Tongue (tissue), 3 donors: ENCODE measurements at places on chromosomes 6 and 20. TPM values are rescaled to one million over a fixed set of nuclear protein-coding genes. Genes with fewer than 3 reads are reported as not detected.
A peak's percentile ranks its signal among the peaks of the same experiment; 100 is the strongest.

Gene C20orf141
- not detected for total RNA-seq

Gene SPTLC3
- total RNA-seq: 15.8 TPM

Gene PDYN
- total RNA-seq: not detected

Gene HLA-DRA
- total RNA-seq: 43.7 TPM

Gene CD24
- total RNA-seq: 122 TPM

Gene RNF182
- 0.51 TPM for total RNA-seq

Gene CCN2
- 57.3 TPM for total RNA-seq

Gene HDGFL1
- total RNA-seq: not detected

DNA sequence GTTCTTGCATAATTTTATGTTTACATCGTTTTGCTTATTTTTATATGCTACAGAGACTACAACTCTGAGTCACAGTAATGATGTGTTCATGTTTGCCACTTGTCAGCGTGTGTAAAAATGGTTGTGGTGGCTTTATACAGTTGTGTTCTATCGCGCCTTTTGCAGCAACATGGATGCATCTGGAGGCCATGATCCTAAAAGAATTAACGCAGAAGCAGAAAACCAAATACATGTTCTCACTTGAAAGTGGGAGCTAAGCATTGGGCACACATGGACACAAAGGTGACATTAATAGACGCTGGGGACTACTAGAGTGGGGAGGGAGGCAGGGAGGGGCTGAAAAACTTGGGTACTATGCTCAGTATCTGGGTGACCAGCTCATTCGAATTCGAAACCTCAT is 996 bp upstream of the SEC23B start:
- DNase-seq: no peak

GRCh38 chr20:53149148-53149889 is 177.2 kb downstream of the TSHZ2 start:
- peak; percentile 49 for DNase-seq

DNA sequence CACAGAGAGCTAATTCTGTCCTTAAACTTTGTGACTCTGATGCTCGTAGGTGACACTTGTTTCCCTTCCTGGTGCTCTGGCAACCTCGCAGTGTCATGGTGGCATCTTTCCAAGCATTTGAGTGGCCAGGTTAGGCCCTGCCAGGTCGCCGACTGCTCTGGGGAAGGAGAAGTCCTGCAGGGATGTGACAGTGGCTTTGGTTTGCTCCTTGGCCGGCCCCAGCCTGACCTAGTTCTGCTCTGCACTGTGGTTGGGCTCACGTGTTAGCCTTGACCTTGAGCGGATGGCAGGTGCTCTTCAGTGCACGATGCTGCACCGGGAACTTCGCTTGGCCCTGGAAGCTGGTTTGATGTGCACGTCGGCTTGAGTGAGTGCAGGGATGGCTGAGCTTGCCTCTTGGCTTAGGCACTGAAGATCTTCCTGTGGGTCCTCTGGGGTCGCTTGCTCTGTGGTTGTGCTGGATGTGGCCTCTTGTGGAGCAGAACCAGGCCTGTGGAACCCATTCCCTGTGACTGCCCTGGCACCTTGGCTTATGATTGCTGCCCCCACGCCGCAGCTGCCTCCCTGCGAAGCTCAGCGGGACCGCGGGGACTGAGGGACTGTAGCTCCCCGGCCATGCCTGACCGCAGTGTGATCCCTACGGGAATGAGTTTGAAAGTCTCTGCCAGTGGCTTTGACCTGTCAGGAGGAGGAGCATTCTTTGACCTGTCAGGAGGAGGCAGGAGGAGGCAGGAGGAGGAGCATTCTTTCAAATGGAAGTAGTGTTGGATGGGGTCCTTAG is 8.7 kb downstream of the OSBPL2 start:
- DNase-seq: no peak

- DNase-seq: peak; percentile 78
Measured at GRCh38 chr6:70371454-70372105, 41.7 kb upstream of the FAM135A start.

DNA sequence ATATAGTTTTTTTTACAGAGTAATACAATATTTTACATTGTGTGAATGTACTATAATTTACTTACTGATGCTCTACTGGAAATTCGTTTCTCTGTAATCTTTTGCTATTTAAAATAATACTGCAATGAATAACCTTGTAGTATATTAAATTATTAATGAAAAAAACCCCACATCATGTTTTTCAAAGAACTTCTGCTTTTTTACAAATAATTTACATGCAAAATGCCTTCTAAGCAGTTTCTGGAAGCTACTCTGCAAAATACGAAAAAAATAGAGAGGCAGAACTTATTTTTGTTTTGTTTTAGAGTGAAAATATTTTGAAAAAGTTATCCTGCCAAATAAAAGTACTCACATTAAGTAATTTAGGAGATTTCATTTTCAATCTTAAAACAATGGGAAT is 165.8 kb upstream of the SIM1 start:
- DNase-seq: no peak

GRCh38 chr20:1909097-1909496 is 13.9 kb downstream of the SIRPA start:
- no peak for DNase-seq

GRCh38 chr6:150673720-150674346 is 74.1 kb downstream of the PLEKHG1 start:
- no peak for DNase-seq

DNA sequence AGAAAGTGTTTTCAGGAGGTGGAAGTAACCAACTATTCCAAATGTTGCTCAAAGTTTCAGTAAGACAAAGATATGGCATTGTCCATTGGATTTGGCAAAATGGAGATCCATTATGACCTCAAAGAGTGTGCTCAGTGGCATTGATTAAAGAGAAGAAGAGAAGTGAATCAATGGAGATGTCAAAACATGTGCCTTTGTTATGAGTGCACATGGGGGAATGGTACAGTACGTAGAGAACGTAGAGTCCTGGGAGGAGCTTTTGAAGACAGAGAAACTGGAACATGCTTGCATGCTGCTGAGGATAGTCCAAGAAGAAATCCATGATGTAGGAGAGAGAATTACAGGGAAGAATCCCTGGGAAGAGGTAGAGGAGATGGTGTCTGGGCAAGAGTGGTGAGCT is 42.0 kb upstream of the PAX1 start:
- DNase-seq: no peak

- DNase-seq: no peak
Measured at GRCh38 chr6:583116-583515, 73.8 kb downstream of the HUS1B start.

GRCh38 chr6:4687989-4688947 is 87.9 kb upstream of the CDYL start:
- DNase-seq: no peak

- no peak for DNase-seq
Measured at GRCh38 chr6:14444295-14444972, 326.9 kb downstream of the CD83 start.

GRCh38 chr6:75402296-75402695 is 91.3 kb downstream of the FILIP1 start:
- DNase-seq: peak; percentile 40

DNA sequence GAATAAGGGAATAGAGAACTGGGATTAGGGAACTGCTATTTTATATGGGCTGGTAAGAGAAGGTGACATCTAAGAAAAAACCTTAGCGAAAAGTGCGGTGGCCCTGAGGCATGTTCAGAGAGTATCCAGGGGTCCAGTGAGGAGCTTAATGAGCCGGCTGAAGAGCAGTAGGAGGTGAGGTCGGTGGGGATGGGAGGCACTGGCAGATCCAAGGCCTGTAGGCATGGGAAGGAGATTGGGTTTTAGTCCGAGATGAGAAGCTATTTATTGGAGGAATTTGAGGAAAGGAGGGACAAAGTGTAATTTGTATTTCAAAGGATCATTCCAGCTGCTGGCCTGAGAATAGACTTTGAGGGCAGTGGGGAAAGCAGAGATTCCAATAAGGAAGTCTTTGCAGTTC is 123.8 kb downstream of the QKI start:
- no peak for DNase-seq

- DNase-seq: no peak
Measured at GRCh38 chr20:25361287-25361683, 29.4 kb downstream of the ABHD12 start.

DNA sequence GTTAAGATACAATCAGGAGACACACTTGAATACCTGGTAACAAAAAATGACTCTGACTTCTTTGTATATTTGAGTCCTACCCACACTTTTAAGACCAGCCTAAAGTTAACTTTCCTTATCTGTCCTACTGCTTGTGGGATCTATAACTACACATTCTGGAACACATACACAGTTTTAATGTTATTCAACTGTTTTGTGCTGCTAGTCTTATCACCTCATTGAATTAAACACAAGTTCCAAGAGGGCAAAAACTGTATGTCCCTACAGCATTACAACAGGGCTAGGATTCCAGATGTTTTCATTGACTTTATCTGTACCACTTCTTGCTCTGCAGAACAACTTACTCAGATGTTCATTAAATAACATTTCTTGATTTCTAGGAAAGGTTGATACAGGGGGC is 2.8 kb downstream of the HMGN3 start:
- DNase-seq: no peak

DNA sequence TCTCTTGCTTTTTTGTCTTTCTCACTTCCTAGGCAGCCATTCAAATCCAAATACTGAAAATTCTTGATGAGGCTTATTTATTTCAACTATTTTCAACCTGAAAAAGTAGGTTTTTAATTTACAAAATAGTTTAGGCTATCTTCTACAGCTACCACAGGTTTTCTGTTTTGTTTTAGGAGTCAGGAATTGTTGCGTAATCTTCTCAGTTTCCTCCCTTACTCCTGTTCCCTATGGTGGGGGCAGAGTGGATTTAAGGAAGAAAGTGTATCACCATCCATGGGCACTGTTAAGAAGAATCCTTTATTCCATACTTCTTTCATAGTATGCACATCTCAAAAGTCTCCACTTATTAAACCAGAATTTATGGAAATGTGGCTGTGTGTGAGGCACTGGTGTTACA is 182.4 kb downstream of the KHDC1L start:
- DNase-seq: no peak

DNA sequence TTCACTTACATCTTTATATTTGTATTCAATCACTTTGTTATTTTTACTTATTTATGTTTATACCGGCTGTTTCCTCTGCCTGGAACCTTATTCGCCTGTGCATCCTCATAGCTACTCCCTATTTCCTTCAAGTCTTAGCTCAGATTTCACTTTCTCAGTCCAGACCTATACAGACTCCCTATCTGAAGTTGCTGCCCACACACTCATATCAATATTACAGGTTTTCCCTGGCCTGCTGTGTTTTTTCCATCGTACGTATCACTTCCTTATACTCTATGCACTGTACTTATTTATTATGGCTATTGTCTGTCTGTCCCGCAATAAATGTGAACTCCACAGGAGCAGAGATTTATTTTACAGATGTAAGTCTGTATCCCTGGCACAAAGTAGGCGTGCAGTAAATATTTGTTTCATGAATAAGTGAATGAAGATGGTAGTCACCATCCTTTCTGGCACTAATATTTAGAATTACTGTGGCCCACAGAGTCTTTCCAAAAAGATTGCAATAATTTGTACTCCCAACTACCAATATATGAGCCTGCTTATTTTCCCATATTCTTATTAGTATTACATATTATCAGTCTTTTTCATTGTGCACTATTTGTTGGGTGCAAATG is 64.9 kb downstream of the TNFAIP3 start:
- DNase-seq: no peak

DNA sequence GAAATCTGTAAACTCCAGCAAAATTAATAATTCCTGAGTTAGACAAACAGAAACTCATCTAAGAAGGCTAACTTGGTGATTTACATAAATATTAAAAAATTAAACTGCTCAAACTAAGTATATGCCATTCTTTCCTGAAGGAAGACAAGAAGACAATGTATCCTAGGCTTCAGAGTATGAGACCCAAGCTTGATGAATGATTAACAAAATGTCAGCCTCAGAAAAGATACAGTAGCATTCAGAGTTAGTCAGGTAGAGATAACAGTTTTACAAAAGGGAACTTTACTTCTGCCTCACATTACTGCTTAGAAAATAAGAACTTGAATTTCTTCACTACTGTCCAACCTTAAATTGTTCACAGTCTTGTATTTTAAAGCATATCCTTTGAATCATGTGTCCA is 12.0 kb downstream of the CSNK2A1 start:
- no peak for DNase-seq

- no peak for DNase-seq
Measured at GRCh38 chr20:16423311-16424212, 149.7 kb downstream of the KIF16B start.

- no peak for DNase-seq
Measured at GRCh38 chr6:169867751-169868191, 116.3 kb downstream of the ERMARD start.

DNA sequence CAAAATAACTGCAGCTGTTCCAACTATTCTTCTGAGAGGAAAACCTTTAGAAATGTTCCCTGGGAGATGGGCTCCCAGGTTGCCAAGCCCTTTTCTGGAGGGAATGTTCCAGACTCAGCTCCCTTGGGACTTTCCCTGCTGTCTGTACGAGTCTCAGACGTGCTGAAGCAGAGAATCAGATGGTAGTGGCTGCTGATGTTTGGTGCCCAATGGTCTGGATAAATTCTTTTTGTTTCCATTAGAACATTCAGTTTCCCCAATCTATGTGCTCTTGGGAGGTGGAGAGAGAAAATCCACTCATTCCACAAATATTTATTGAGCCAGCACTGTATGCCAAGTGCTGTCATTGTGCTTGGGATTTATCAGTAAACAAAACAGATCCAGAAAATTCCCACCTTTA is 40.0 kb downstream of the SNHG17 start:
- no peak for DNase-seq

DNA sequence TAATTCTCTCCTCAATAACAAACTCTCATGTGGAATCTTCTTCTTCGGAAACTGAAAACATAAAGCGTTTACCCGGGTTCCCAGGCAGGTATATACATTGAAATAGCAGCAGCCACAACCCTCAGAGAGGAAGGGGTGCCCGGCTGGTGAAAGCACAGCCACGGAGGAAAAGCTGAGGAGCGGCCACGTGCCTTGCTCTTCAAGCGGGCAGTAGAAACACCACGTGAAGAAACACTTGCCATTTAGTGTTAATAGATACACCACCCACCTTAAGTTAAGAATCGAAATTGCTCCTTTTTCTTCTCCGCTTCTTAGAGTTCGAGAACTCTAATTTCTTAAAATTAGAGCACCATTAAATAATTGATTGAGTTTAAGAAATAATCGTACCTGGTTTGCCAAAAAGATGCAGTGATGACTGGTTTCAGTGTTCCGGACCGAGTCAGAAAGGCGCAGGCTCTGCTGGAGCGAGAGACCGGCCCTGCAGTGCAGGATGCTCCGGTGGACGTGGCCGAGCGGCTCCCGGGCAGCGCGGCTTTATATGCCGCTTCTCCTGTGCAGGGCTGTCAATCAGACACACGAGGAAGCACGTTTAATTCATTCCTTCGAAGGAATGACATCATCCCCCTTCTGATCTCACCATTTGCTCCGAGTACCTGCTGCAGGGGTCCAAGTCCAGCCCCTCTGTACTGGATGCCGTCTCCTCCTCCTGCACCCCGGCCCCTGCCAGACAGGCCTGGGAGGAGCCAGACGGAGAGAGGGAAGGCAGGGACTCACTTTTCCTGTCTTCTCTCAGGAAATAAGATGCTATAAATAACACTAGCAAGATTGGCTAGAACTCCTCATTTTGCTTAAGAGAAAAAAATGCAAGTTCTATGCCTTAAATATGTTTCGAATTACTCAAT is at the start of gene THBS2:
Gene THBS2 (minus strand): TSS at position 510 of the 902 bp plus-strand sequence. CDS start 3,062 bp downstream, outside the sequence.
- peak; percentile 92 for DNase-seq
